ENCODE measurements at places on chromosomes 3 and 15.
A peak's percentile ranks its signal among the peaks of the same experiment; 100 is the strongest.

DNA sequence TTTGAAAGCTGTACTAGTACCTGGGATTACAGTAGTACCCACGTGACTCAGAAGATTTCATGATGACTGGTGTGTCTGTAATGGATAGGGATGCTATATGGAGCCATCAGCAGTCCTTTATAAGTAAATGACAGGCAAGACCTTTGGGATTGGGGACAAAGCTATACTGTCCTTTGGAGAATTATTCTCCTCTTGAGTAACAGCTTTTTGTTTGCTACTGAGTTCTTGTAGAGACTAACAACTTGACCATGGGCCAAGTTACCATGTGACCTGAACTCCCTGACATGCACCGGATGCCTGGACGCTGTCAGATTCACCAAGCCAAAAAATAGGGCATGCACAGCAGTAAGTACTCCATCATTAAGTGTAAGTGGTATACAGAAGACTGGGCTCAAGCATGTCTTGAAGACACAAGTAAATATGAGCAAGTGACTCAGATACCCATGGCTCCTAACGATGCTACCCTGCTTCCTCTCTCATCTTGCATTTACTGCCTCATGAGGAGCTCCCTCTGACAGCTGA is 12.9 kb downstream of the SEC11A start:
- DNase-seq: no peak

GRCh38 chr15:61983081-61983480 is 77.2 kb downstream of the VPS13C start:
- no peak for DNase-seq

DNA sequence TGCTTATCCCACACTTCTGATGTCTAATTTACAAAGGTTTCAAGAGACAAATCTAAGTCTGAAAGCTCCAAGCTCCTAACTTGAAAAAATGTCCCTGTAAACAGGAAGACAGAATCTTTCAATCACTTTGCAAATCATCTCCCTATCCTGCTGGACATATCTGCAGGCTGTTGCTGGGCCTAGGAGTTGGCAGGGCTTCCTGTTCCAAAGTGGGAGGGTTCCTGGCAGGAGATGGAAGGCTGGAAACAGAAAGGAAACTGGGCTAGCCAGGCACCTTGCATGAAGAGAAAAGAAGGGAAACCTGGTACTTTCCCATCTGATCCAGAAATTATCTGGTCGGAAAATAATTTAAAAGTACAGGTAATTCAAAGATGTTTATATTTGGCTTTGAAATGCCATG is 227.3 kb upstream of the IL12A start:
- DNase-seq: no peak

- DNase-seq: no peak
Observed at GRCh38 chr3:123930445-123930844, 30.6 kb downstream of the CCDC14 start.

GRCh38 chr3:24846286-24846860 is 351.7 kb upstream of the THRB start:
- DNase-seq: no peak

DNA sequence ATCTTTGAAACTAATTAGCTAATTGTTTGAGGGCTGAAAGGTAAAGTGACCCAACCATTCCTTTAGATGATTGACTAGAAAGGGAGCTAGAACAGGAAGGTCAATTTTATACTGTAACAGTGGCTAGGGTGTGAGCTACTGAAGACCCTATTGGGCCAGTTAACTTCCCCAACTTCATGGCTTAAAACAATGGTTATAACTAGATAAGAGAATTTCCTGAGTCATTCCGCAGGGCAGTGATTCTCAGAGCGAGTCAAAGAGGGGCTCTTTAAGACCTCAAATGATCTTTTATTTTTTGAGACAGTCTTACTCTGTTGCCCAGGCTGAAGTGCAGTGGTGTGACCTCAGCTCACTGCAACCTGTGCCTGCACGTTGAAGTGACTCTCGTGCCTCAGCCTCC is 33.7 kb upstream of the TTBK2 start:
- peak; percentile 9 for DNase-seq

GRCh38 chr3:186983659-186984058 is 53.3 kb downstream of the ST6GAL1 start:
- no peak for DNase-seq

- peak; percentile 96 for DNase-seq
Observed at GRCh38 chr3:48299746-48300712, 33.4 kb downstream of the SPINK8 start.

DNA sequence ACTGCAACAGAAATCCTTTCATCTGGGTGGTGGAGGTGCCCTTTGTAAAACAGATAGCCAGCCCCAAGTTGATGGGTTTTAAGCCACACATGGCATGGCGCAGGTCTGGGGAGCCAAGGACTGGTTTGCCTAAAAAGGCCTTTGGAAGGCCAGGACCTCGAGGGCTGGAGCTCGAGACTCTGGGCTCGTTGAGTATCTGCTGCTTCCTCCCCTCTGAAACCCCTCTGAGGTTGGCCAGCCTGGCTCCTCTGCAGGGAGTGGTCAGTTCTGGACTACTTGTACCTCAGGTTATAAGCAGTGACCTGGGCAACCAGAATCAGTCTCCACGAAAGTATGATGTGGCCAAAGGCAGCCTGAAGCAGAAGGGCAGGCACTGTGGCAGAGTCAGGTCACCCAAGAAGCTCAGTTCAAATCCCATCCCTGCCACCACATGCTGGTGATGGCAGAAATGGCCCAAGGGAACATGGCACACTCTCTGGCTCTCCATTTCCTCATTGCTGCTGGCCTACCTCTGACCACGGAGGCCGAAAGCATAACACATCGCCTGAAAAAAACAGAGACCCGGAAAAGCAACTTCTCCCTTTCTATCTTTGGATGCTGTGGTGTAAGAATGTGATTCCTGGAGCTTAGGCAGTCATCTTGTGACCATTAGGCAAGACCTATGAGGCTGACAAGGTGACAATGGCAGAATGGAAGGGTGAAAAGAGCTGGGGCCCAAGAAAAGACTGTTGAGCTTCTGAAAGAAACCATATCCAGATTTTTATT is 51.2 kb downstream of the WNT7A start:
- no peak for DNase-seq

DNA sequence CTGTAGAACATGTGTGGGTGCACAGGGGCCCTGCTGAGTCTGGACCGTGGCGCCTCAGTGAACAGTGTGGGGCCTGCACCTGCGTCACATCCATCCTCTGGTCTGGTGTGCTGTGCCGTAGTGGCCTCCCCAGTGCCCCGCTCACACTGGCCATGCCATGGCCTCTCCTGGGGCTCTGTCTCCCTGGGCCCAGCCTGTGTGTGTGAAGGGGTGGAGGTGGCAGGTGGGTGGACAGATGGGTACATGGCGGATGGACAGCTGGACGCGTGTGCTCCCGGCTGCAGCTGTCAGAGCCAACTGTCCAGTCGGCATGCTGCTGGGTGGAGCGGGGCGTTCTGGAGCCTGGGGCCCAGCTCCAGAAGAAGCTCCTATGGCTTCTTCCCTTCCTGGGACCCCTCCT is 17.8 kb downstream of the PLXNA1 start:
- no peak for DNase-seq

- peak; percentile 54 for DNase-seq
Observed at GRCh38 chr3:57654267-57654666, 38.6 kb downstream of the DENND6A start.

DNA sequence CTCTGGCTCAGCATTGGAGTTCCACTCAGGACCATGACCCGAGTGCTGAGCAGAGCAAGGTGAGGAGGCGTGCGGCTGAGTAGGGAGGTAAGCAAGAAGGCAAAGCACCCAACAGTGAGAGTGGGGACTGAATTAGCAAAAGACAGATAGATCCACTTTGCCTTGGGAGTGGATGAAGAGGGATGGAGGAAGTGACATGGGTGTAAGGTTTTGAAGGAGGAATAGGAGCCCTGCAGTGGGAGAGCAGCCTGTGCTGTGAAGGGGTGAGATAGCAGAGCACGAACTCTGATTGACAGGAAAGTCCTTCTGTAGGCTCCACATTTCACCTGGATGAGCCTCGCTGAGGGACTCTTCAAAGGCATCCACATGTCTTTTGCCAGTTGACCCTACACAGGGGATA is 522.6 kb downstream of the NTRK3 start:
- no peak for DNase-seq

GRCh38 chr3:122299872-122300460 is 25.1 kb upstream of the CSTA start:
- peak; percentile 66 for DNase-seq

DNA sequence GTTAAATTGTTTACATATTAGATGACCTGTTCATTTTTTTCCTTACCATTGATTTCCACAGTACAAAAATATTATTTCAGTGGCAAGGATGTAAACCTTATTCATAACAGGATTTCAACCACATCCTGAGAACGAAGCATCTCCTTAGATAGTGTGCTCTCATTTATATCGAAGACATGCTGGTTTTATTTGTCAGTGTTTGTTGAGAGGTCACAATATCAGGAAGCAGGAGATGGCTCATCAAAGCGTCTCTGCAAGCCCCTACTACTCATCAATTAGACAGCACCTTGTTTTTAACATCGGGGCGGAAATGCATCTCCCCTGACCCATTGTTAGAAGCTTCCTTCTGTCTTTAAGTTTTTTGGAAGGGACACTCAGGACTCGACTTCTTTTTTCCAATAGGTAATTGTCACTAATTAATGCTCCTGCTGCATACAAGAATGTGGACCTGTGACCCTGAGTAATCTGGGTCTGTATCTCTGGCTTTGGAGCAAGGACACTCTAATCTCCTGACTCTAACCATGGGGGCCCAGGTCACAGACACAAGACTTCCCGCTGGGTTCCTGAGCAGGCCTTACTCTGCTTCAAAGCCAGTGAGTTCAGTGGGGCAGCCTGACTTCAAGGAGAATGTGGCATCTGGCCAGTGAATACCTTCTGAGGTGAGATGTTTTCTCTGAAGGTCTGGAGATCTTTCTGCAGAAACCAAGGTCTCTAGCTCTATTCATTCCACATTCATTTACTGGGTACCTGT is 50.3 kb downstream of the MECOM start:
- DNase-seq: no peak

GRCh38 chr3:152243301-152243711 is 25.4 kb upstream of the MBNL1 start:
- peak; percentile 98 for DNase-seq

DNA sequence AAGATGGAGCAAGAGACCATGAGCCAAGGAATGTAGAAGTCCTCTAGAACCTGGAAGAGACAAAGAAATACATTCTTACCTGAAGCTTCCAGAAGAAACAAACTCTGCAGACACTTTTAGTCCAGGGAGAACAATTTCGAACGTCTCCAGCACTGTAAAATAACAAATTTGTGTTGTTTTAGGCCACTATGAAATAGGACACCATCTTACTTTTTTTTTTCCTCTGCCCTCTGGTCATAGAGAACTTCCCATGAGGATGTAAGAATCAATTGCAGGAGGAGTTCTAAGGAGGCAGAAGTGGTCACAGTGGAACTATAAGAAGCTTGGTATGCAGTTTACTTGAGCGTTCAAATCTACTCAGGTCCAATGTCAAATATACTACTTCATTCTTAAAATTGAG is 1295.9 kb downstream of the ZPLD1 start:
- DNase-seq: no peak

- DNase-seq: peak; percentile 95
Observed at GRCh38 chr15:48695827-48696573, 50.5 kb upstream of the FBN1 start.

GRCh38 chr3:94303266-94303665 is 240.4 kb downstream of the NSUN3 start:
- DNase-seq: no peak

DNA sequence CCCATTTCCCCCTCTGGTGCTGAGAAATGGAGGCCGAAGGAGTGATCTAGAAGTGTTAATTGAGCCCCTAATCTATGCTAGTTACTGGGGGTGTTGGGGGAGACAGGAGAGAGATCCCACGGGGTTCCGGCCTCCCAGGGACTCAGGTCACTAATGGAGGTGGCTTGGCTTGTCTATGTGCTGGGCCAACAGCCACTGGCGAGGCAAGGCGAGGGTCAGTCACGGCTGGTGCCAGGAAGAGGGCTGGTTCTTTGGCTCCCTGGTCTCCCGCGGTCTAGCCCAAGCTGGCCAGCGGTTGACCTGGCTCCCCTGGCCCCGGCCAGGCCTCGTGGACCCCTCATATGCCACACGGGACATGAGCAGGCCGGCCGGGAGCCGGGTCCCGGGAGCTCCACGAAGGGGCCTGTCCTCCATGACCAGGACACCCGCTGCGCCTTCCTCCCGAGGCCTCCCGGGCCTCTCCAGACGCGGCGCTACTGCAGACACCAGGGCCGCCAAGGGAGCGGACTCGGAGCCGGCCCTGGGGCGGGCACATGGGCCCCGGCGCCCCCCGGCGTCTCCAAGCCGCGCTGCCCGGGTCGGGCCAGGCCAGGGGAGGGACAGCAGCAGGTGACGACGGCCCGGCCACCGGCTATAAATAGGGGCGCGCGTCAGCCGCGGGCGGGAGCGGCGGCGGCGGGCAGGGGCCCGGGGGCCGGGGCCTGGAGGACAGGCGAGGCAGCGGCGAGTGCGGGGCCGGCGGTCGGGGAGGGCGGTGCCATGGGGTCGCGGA is at the start of gene ALPK3:
Gene ALPK3, plus strand, starts transcription at position 663 of the 772 bp plus-strand sequence. Its CDS starts 97 bp downstream, at position 760.
- DNase-seq: no peak

DNA sequence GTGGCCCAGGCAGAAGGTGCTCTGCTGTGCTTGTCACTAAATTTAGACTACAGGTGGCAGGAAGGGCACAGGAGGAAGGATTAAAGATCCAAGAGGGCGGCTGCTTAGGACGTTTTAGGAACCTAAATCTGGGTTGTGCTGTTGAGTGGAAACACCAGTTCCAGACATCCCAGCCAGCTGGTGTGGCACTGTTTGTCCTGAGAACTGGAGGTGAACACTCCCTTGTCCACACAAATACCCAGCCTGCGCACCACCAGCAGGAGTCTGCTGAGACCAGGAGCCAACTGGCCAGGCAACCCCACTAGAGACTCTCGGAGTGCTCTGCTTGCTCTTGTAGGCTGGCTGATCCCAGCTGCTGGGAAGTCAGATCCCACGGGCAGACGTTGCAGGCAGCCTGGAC is 30.3 kb upstream of the UACA start:
- DNase-seq: no peak

GRCh38 chr15:87038404-87038803 is 958.7 kb downstream of the AGBL1 start:
- no peak for DNase-seq

- no peak for DNase-seq
Observed at GRCh38 chr3:52845691-52846431, 11.0 kb upstream of the MUSTN1 start.

GRCh38 chr3:40780925-40781406 is 256.2 kb downstream of the ZNF621 start:
- no peak for DNase-seq

DNA sequence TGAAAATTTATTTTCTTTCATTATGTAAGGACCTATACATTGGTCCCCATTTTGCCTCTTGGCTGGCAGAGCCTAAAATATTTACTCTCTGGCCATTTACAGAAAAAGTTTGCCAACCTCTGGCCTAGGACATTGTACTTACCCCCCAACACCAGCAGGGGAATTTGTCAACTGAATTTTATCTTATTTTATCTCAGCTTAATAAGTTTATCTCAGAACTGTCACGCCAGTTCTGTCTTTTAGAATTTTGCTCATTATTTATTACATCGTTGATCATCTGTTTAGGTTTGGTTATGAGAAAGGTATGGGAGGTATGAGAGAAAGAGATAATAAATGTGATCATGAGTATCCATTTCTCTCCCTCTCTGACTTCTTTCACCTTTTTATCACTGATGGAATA is 38.3 kb downstream of the CHD2 start:
- peak; percentile 36 for DNase-seq

- DNase-seq: no peak
Observed at GRCh38 chr3:141920701-141921100, 44.3 kb downstream of the ATP1B3 start.

- DNase-seq: no peak
Observed at GRCh38 chr15:89460048-89460447, 36.3 kb downstream of the RHCG start.
